ENCODE measurements at places on chromosomes 11 and 22.

- DNase-seq, result no peak
Measured at GRCh38 chr11:86940122-86940777, 14.9 kb downstream of the FZD4 start.

- no peak for DNase-seq
Measured at GRCh38 chr11:6437993-6438392, 2.8 kb downstream of the HPX start.

GRCh38 chr11:4559527-4560440 is 14.8 kb downstream of the OR52M1 start:
- no peak for DNase-seq

DNA sequence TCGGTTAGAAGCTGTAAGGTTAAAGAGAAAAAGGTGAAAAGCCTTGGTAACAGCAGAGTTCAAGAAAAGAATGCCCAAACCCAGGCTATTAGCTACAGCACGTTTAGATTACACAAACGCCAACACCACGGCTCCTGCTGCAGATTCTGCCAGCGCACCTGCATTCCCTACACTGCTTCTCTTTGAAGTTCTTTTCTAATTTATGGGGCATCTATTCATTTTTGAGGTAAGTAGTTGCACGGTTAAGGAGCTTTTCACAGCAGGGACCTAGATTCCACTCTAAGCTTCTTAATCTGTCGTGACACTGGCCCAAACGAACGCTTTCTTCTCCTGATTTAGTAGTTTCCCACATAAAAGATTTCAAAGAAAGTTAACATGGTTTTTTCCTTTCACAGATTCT is 38.0 kb upstream of the CHKA start:
- DNase-seq, result no peak

DNA sequence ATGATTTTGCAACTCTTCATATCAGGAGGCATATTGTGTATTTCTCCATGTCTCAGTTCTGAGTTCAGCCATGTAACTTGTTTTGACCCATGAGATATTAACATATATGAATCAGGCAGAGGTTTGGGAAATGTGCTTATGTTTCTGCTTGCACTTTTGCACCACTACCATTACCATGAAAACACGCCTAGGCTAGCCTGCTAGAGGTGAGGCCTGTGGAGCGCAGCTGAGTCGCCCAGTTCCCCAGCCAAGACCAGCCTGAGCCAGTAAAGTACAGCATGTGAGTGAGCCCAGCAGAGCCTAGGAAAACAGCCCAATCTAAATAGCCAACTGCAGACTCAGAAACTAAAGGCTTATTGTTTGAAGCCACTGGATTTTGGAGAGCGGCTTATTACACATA is 18.4 kb upstream of the MYOD1 start:
- no peak for DNase-seq

DNA sequence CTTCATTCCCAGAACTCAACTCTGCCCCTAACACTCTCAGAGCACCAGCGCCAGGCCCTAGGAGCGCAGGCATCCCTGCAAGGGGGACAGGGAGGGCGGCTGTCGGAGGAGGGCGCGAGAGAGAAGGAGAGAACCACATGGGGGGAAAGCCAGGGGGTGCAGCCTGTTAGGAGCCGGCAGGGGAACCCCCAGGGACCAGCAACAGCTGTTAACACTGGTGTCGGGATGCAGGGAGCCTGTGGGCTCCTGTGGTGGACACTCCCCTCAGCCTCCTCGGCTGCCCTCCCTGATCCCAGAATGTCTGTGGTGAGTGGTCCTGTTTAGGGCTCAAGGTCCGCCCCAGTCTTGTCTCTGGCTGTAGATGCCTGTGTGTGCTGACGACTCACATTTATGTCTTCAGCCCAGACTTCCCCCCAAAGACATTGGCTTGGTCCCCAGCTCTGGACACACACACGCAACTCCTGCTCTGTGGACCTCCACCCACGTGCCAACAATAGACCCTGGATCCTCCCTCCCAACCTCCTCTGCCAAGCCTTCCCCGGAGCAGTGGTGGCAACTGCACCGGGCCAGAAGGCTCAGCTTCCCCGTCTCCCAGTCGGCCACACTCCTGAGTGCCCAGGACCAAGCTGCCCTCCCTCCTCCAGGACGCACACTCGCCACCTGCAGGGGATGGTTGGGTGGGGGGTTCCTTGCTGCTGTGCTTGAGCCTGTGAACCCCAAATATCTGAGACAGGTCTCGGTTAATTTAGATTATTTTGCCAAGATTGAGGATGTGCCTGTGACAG is 817 bp upstream of the IFITM5 start:
- DNase-seq, result no peak

- no peak for DNase-seq
Measured at GRCh38 chr11:60878245-60879101, 11.1 kb downstream of the ZP1 start.

GRCh38 chr22:22161924-22162851 is 82.4 kb upstream of the VPREB1 start:
- no peak for DNase-seq

DNA sequence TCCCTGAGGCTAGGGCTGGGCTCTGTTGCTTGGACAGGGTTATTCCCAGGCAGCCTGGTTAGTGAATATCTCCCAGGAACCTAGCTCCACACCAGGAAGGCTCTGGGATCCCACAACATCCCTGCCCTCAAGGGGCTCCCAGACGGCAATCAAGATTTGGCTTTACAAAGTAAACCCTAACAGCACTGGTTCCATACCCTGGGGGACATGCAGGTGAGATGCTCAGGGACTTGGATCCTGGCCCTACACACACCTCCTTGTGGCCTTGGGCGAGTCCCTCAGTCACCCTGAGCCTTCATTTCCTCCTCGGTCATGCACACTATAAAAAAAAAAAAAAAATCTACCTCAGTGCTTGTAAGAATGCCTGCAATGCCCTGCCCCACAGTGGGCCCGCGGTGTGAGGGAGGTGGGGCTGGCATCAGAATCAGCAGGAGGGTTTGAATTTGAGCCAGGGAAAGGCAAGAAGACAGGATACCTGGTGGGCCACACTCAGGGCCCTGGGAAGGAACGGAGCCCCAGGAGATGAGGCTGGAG is 86.3 kb downstream of the MORC2 start:
- DNase-seq, result no peak

DNA sequence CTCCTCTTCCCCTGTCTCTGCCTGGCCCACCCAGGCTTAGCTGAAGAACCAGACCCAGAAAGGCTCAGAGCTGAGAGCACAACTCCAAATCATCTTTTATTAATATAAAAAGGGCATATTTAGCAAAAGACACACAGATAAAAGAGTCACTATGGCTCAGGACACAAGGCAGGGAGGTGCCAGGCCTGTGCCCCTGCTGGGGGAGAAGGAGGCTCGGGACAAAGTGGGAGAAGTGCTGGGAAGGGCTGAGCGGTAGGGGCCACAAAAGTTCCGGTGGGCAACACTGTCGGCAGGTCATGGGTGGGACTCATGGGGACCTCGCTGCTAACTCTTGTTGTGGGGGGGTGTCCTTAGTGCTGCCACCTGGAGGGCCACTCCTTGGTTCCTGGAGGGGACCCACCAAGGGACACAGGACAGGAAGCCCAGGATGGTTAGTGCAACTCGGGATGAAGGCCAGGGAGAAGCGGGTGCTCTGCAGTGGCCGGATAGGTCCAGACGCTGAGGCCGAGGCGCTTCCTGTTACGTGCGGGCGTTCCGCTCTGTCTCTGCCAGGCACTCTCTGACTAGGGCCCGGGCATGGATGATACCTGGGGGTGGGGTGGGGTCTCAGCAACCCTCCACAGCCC is 1.4 kb upstream of the PITPNM1 start:
- DNase-seq, result no peak

DNA sequence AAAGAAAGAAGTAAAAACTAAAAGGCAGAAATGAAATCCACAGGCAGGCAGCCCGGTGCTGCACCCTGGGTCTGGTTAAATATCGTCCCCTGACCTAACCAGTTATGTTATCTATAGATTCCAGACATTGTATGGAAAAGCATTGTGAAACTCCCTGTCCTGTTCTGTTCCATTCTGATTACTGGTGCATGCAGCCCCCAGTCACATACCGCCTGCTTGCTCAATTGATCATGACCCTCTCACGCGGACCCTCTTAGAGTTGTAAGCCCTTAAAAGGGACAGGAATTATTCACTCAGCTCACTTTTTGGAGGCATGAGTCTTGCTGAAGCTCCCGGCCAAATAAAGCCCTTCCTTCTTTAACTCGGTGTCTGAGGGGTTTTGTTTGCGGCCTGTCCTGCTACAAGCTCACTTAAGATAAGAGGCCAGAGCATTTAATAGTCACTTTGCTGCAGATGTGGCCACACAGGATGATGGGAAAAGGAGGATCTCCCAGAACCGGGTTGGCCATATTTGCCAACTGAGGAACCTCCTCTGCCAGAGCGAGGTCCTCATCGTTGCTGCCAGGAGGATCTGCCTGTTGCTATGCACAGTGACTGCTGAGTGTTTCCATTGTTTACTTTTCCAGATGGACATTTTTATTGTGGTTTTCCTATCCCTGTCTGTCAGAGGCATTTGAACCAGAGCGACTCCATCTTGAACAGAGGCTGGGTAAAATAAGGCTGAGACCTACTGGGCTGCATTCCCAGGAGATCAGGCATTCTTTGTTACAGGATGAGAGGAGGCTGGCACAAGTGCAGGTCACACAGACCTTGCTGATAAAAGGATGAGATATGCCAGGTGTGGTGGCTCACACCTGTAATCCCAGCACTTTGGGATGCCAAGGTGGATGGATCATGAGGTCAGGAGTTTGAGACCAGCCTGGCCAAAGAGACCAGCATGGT is 10.2 kb downstream of the C11orf96 start:
- no peak for DNase-seq

DNA sequence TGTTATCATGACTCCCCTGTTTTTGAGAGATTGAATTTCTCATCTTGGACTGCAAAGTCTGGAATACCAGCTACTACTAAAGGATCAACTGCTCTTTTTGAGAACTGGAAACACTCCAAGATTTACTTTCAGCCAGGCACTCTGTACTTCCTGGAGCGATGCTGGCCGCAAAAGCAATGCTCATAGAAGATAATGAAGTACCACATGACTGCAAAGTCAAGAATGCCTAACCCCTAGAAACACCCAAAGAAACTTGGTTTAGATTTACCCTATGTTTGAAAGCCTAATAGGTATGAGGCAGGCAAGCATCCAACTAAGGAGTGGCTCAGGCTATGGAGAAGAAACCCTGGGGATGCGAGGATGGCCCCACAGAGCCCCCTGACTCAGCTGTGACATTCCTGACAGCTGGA is 47.7 kb upstream of the ARHGAP20 start:
- no peak for DNase-seq

DNA sequence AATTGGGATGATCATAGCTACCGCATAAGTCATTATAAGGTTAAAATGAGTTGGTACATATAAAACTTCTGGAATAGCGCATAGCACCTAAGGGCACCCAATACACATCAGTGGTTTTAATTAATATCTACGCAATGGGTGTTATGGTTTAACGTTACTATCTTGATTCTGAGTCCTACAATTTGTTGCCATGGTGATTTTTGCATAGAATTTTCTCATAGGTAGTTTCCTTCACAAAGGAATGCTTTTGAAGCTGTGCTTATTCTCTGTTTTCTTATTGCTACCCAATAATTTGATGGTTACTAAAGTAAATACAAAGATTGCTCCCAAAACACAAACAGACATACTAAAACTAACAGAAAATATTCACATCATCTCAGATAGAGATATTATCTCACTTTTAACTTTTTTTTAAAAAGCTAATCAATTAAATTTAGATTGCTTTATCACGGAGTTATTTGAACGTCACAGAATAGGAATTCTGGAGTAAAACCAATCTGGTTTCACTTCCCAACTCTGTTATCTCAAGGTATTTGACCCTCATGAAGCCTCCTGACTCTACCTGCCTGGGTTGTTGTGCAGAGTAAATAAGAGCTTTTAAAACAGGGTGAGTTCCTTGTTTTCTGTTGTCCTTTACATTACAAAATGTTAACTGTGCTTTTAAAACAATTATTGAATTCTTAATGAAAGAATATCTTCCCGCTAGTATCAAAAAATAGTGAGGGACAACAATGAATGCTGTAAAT is 635.5 kb upstream of the CCDC90B start:
- no peak for DNase-seq

DNA sequence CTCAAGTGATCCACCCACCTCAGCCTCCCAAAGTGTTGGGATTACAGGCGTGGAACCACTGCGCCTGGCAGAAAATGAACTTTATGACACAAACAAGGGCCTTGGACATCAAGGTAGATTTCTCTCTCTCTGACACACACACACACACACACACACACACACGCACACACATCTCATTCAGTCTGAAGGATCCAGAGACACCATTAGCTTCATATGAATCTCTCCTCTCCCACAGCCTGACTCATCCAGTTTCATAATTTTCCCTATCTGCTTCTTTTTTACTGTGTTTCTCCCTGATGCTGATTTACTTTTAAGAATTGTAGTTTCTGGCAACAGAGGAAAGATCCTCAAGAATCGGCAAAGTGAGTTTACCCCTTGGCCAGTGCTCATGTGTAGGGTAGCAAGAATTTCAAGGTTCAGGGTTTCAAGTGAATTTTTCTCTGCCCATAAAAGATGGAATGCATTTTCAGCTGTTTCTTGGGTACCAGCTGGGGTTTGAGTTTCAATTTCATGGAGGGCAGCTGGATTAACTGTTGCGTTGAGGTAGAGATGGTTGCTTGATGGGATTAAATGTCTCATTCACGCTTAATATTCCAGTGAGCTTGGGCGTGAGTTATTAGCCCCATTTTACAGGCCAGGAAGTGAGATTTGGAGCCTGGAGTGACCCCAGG is 3.5 kb downstream of the MYO18B start:
- DNase-seq, result no peak

- DNase-seq, result no peak
Measured at GRCh38 chr11:961921-962320, 36.3 kb downstream of the AP2A2 start.

- DNase-seq, result no peak
Measured at GRCh38 chr11:35042224-35042623, 96.7 kb upstream of the CD44 start.

GRCh38 chr22:36368359-36368983 is 19.3 kb downstream of the MYH9 start:
- DNase-seq, result no peak

DNA sequence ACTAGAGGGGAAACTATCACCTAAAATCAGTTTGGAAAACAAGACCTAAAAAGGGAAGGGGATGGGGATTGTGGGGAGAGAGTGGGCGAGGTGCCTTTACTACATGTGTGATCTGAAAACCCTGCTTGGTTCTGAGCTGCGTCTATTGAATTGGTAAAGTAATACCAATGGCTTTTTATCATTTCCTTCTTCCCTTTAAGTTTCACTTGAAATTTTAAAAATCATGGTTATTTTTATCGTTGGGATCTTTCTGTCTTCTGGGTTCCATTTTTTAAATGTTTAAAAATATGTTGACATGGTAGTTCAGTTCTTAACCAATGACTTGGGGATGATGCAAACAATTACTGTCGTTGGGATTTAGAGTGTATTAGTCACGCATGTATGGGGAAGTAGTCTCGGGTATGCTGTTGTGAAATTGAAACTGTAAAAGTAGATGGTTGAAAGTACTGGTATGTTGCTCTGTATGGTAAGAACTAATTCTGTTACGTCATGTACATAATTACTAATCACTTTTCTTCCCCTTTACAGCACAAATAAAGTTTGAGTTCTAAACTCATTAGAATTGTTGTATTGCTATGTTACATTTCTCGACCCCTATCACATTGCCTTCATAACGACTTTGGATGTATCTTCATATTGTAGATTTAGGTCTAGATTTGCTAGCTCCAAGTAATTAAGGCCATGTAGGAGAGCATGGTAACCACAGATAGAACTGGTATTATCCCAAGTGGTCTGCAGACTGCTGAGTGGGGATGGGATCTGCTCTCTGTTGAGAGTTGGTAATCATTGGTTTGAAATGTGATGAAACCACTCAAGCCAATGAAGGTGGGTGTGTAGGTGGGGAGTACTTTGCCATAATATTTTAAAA is 3.6 kb downstream of the NEAT1 start:
- no peak for DNase-seq

Measured in stimulated activated CD4-positive, alpha-beta T cell treated with anti-CD3 and anti-CD28 coated beads, Interleukin-1b, Interleukin-23, amount 100 ng/mL, for 1 hour (primary cell).